ENCODE measurements at places on chromosomes 16 and 17. TPM values are rescaled to one million over a fixed set of nuclear protein-coding genes. Genes with fewer than 3 reads are reported as not detected.

- peak; percentile 36 for DNase-seq
Measured at GRCh38 chr17:36856903-36857381, 80.3 kb upstream of the LHX1 start.

- no peak for DNase-seq
Measured at GRCh38 chr17:19579192-19579761, 45.6 kb downstream of the SLC47A1 start.

GRCh38 chr16:68281368-68282063, 17.2 kb downstream of the SLC7A6 start:
- DNase-seq = no peak

FGF11 gene
- 2.1 TPM for total RNA-seq

GRCh38 chr16:31198207-31198882, 4.2 kb downstream of the PYCARD start:
- DNase-seq = no peak

TM4SF5 gene
- not detected for total RNA-seq

DNA sequence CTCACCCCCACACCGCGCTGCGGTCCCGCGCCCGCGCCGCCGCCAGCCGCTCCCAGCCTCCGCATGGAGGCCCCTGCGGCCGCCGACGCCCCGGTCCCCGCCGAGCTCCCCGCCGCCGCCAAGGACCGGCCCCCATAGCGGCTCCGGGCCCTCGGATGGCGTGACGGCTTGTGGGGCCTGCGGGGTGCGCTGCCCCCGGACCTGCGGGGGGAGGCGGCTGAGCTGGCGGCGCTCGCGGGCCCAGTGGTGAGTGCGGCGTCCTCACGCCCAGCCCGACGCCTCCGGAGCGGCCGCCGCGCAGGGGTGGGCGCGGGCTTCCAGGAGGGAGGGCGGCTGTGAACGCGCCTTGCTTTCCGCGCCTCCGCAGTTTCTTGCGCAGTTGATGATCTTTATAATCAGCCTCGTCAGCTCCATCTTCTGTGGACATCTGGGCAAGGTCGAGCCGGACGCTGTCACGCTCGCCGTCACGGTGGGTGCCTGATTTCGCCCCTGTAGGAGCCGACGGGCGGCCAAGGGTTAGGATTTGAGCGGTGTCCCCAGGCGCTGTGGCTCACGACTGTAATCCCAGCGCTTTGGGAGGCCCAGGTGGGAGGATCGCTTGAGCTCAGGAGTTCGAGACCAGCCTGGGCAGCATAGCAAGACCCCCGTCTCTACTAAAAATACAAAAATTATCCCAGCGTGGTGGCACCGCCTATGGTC, 46.4 kb downstream of the SLC47A1 start:
- no peak for DNase-seq

DNA sequence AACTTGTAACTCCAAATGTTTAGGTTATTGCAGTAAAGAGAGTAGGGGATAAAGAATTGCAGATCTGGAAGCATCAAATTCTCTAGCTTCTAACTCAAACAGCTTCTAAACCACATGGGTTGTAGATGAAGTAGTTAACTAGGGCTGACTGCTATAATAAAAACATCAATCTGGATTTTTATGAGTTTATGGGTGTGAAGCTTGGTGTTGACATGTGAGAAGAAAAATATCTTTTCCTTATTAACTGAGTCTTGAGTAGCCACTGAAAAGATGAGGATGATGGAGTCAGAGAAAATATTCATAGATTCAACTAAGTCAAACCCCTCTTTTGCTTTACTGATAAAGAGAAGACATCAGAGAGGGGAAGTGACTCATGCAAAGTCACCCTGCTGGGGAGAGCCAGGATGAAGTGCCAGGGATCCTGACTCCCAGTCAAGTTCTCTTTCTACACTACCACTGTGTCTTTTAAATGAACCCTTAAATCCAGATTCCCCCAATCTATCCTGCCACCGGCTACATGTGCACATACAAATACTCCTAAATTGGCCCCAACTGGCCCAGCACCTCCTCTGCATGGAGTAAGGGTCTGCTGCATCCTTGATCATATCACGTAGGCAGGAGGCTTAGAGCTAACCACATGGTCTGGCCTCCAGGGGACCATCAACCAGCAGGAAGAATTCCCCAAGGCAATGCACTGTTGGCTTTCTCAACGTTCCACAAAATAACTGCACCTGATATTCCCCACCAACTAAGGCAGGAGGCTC, 264.0 kb upstream of the CCL2 start:
- DNase-seq = no peak

GRCh38 chr17:8147141-8147804, 4.9 kb downstream of the PER1 start:
- no peak for DNase-seq

DNA sequence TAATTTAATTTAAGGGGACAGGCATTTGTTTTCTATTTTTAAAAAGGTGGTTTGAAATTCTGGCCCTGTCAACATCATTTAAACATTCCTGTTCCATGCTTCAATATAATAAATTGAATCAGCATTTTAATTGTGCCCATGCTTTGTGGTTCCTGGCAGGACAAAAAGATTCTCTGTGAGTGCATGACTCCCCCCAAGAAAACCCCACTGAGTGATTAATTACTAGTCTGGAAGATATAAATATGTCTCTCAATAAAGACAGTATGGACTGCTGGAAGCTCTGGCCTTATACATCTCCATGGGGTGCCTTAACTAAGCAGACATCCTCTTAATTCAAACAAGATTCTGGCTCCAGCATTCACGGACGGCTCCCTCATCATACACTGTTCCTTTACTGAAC, 95.0 kb upstream of the PSMD7 start:
- DNase-seq = no peak

- no peak for DNase-seq
Measured at GRCh38 chr16:23499801-23500200, 10.5 kb downstream of the GGA2 start.

DNA sequence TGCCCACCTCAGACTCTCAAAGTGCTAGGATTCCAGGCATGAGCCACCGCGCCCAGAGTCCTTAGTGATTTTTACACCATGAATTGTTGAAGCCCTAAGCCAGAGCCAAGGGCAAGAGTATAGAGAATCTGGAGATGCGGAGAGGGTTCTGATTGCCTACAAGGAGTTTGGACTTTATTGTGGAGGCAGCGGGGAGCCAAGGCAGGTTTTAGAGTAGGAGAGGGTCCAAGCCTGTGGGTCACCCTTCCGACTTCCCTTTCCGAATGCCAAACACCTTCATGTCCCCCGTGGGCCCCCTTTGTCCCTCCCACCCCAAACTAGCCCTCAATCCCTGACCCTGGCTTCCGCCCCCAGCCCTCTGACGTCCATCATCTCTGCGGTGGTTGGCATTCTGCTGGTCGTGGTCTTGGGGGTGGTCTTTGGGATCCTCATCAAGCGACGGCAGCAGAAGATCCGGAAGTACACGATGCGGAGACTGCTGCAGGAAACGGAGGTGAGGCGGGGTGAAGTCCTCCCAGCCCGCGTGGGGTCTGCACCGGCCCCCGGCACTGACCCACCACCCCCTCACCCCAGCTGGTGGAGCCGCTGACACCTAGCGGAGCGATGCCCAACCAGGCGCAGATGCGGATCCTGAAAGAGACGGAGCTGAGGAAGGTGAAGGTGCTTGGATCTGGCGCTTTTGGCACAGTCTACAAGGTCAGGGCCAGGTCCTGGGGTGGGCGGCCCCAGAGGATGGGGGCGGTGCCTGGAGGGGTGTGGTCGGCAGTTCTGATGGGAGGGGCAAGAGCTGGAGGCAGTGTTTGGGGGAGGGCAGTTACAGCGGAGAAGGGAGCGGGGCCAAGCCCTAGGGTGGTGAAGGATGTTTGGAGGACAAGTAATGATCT, 7.1 kb downstream of the MIEN1 start:
- no peak for DNase-seq

DNA sequence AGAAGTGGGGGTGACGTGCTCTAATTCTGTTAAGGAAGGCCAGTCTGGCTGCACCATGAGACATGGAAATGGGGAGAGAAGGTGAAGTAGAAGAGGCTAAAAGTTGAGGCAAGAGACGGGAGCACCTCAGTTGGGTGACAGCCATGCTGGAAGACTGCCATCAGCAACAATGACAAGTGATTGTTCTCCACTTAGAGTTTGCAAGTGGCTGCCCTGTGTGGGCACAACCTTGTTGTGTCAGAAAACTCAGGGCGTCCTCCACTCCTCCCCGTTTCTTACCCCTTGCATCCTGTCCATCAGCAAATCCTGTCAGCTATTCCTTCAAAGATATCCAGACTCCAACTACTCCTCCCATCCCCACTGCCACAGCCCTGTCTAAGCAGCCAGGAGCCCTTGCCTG, 17.6 kb downstream of the CES1 start:
- no peak for DNase-seq

KRT32 gene
- total RNA-seq = not detected

GRCh38 chr17:7191069-7191468, 11.9 kb upstream of the ASGR1 start:
- no peak for DNase-seq

GRCh38 chr17:30253312-30253711, 17.8 kb upstream of the SLC6A4 start:
- DNase-seq = no peak

- DNase-seq = no peak
Measured at GRCh38 chr17:2374549-2375285, 26.1 kb downstream of the MNT start.

DNA sequence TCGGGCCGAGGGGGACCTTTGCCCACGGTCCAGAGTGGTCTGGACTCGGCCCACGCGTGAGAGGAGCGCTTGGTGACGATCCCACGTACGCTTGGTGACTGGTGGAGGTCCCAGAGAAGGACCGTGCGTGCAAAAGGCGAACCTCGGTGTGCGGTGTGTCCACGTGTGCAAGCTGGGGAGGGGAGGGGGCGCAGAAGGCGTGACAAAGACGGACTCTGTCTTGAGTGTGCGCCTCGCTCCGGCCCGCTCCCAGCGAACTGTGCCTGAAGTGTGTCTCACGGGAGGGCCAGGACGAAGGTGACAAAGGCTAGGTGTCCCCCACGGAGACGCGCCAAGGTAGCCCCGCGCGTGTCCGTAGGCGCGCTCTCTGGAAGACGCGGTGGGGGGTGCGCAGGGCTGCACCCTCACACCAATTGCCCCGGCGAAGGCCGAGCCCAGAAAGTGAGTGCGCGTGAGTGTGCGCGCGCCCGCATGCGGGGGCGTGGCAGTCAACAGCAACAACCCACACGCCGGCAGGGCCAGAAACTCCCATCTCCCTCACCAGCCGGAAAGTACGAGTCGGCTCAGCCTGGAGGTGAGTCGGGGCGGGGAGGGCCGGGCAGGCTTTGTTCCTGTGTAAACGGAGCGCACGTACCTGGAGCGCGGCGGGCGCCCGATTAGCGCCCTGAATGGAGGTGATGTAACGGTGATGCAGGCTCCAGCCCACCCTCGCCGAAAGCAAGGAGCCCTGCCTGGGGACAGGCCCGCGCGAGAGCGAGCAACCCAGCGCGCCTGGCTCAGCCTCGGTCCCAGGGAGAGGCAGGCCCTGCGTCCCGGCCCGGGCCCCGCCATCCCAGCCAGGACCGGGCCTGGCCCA, at the start of gene GPRC5C:
Gene GPRC5C (plus strand): TSS at position 521 of the 856 bp plus-strand sequence. CDS start 7,689 bp downstream, outside the sequence.
- peak; percentile 60 for DNase-seq

DNA sequence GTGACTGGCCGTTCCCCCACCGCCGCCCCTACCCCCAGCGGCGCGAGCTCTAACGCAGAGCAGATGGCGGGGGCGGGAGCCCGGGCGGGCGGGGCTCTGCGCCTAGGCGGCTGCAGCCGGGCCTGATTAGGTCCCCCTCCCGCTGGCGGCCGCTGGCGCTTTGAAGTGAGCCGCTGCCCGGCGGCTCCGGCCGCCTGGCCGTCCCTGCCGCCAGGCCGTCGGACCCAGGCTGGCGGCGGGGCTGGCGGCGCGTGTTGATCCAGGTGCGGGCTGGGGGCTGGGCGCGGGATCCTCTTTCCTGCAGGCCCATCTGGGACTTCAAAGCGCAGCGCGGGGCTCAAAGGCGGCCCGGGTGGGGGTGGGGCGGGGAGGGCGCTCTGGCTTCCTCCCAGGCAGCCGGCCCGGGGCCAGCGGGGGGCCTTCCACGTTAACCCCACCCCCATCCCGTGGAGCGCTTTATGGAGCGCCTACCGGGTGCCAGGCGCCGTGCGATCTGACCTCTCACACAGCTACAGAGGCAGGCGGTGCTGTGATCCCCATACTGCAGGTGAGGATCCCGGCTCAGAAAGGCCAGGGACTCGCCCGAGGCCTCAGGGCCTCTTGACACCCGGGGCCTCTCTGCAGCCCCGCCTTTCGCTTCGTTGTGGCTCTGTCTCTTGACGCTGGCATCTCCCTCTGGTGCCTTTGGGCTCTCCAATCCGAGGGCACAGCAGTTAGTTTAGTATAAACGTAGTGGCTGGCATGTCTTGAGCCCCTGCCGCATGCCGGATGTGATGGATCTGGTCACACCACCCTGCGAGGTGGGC, 80.0 kb upstream of the NKD1 start:
- no peak for DNase-seq

- no peak for DNase-seq
Measured at GRCh38 chr16:76956394-76956793, 234.6 kb upstream of the MON1B start.

DNA sequence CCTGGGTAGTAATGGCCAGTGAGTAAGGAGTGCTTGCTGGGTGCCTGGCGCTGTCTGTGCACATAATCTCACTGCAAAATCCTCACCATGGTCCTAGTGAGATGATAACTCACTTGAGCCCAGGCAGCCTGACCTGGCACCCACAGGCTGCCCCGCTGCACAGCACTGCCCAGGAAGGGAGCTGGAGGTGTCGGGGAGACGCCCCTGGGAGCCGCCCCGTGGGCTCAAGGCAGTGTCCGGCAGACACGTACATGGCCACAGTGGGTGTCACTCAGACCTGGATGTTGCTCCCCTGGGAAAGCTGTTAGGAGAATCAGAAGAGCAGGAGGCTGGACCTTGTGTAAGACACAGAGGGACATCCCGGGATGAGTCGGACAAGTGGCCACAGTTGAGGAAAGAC, 44.2 kb downstream of the BEAN1 start:
- no peak for DNase-seq

GRCh38 chr17:17032131-17032692, 10.0 kb upstream of the MPRIP start:
- no peak for DNase-seq

- DNase-seq = no peak
Measured at GRCh38 chr16:89431158-89431584, 59.2 kb downstream of the ANKRD11 start.

DYNLRB2 gene
- 1.9 TPM for total RNA-seq

DNA sequence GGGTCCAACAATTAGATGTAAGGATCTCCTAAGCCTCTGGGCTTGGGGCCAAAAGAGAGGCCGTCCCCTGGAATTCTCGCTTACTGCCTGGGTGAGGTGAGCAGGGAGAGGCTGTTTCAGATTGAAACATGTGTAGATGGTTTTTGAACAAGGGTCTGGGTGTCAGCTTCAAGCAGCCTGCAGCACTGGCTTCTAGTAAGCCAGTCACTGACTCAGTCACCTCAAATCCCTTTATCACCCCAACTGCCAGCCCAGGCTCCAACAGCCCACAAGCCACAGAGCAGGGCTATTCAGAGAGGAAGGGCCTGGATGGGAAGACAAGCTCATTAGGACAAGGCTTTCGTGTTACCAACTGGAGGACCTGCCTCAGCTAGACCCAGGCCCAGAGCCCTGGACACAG, 180.2 kb downstream of the CCT6B start:
- DNase-seq = no peak

ABCA10 gene
- total RNA-seq = 40.4 TPM

Measured in urinary bladder (tissue), 4 donors.